ENCODE measurements at places on chromosomes 5 and 9.
A peak's percentile ranks its signal among the peaks of the same experiment; 100 is the strongest.

GRCh38 chr5:156042726-156043125, 284.2 kb upstream of the SGCD start:
- no peak overlapping the region for H3K27ac ChIP-seq
- no peaks in the 10 kb centered on the region for H3K36me3 ChIP-seq
- H3K27me3 ChIP-seq = peaks cover 2% of the 10 kb centered on the region

DNA sequence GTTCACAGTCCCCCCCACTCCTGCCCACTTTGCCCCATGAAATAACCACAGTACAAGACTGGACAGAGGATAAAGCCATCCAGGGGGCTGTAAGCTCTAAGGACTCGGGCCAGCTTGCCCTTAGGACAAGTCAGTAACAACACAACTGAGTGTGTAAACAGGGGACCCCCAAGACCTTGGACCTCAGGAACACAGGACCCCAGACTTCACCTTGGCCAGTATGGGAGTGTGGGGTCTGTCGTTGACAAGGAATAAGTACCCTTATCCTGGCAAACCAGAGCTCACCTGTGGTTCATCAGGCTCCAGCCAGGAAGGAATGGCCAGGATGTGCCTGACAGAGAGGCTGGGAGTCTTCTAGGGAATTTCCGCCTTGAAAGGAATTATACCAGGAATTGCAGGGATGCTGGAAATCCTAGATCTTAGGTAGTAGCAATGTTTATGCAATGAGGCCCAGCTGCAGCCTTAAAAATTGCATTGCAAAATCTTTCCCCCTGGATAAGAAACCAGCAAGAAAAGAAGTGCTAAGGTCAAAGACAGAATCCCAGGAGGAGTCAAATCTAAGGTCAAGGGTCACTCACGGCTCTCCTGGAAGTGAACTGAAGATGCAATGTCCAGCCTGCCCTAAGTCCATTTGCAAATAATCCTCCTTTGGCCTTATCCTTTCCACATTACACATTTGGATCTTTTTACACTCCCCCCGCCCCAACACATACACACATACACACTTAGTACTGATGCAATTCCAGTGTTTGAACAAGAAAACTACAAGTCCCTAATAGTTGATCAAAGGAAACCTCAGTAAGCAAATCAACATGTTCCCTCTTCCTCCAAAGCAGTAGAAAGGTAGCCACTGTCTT, 27.3 kb upstream of the TDRD7 start:
- peaks cover 9% of the 10 kb centered on the region for H3K27me3 ChIP-seq
- no peak overlapping the region for H3K4me3 ChIP-seq
- H3K27ac ChIP-seq = no peak overlapping the region
- DNase-seq = no peak
- H3K4me1 ChIP-seq = peaks cover 5% of the 10 kb centered on the region
- no peaks in the 10 kb centered on the region for H3K36me3 ChIP-seq

DNA sequence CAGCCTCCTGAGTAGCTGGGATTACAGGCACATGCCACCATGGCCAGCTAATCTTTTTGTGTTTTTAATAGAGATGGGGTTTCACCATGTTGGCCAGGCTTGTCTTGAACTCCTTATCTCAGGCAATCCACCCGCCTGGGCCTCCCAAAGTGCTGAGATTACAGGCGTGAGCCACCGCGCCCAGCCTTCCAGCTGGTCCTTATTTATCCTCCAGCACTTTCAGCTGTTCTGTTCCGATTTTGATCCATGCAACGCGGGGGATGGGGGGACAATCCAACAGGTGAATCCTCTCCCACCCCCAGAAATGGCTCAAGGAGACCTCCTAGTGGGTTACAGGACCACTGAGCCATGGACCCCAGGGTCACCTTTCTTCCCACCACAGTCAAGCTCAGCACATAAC, 14.7 kb upstream of the CDKN2AIPNL start:
- H3K4me3 ChIP-seq = no peak overlapping the region
- H3K27ac ChIP-seq = no peak overlapping the region
- no peaks in the 10 kb centered on the region for H3K36me3 ChIP-seq
- DNase-seq = no peak

DNA sequence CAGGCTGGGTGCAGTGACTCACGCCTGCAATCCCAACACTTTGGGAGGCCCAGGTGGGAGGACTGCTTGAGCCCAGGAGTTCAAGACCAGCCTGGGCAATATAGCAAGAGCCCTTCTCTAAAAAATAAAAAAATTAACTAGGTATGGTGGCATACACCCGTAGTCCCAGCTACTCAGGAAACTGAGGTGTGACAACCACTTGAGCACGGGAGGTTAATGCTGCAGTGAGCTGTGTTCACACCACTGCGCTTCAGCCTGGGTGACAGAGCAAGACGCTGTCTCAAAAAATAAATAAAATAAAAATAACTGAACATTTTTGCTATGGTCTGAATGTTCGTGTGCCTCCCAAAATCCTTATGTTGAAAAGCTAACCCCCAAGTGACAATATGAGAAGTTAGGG, 24.5 kb downstream of the AGTPBP1 start:
- no peak for DNase-seq

- peaks cover 41% of the 10 kb centered on the region for H3K36me3 ChIP-seq
- H3K27me3 ChIP-seq = no peaks in the 10 kb centered on the region
- no peak for DNase-seq
- H3K4me1 ChIP-seq = no peaks in the 10 kb centered on the region
Measured at GRCh38 chr5:128284236-128284635, 200.7 kb downstream of the SLC12A2 start.

DNA sequence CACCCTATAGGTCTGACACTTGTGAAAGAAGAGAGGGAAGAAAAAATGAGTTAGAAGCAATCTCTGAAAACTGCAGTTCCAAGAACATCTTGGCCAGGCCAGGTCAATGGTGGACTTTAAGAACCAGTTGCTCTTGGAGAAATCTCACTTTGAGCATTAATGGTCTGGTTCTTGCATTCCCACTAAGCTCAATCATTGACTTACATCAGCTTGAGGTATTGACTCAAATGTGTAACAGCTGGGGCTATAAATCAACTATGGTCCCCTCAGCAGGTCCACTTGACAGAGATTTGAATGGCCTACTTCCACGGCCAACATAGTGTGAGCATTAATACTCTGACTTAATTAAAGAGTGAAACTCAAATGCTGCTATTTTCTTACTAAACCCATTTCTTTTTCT, 357.8 kb upstream of the RGMB start:
- no peaks in the 10 kb centered on the region for H3K4me1 ChIP-seq
- H3K27ac ChIP-seq = no peak overlapping the region
- H3K27me3 ChIP-seq = no peaks in the 10 kb centered on the region
- no peak overlapping the region for H3K4me3 ChIP-seq
- DNase-seq = no peak

GRCh38 chr5:75460942-75461610, 50.4 kb downstream of the CERT1 start:
- H3K36me3 ChIP-seq = peaks cover 24% of the 10 kb centered on the region
- H3K4me1 ChIP-seq = peaks cover 32% of the 10 kb centered on the region
- H3K27ac ChIP-seq = peak overlapping the region; percentile 18

Measured in type B pancreatic cell (in vitro differentiated cells).